ENCODE measurements at places on chromosomes 16 and 17.

DNA sequence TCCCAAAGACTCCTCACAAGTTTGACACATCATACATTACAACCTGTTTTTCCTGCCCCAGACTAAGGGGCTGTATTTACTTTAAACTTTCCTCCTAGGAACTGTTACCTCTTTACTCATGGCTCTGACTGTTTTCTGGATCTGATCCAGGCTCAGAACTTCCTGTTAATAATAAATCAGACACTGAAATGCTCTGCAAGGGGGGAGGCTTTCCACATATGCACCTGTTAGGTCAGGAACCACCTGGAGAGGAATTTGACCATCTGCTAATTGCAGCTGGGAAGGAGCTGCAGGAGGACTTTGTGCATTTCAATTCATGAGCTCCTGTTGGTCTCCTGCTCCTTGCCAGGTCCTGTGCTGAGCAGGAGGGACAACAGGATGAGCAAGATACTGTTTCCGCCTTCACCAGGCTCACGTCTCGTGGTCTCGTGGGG, 476.9 kb upstream of the CDH5 start:
- DNase-seq, result no peak

GRCh38 chr16:61237884-61238485, 798.3 kb downstream of the CDH8 start:
- DNase-seq, result no peak

DNA sequence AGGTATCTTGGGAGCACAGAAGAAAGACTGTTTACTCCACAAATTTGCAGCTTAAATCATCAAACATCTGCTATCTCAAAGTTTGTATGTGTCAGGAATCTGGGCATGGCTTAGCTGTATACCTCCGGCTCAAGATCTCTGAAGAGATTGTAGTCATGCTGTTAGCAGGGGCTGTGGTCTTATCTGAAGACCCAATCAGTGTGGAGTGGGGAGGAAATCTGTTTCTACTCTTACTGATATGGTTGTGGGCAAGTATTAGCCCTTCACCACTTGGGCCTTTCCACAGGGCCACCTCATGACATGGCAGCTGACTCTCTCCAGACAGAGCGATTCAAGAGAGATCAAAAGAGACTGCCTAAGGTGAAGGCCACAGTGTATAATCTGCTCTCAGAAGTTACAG, 438.7 kb downstream of the KIF2B start:
- no peak for DNase-seq

DNA sequence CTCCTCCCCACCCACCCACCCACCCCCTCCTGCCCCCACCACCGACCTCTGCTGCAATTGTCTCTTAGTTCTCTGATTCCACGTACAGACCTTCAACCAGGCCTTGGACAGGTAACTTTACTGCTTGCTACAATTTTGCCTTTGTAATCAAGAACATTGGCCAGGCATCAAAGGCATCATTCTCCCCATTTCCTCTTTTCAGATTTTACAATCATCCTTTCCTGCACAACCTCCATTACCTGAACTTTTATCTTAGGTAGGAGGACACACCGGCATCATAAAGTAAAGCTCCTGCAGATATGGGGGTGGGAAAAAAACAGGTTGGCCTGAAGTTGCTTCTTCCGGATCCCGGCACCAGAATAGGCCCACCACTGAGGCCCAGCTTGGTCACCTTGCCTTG, 25.7 kb upstream of the SUPT4H1 start:
- DNase-seq, result no peak

GRCh38 chr17:57329380-57330214, 73.3 kb downstream of the MSI2 start:
- no peak for DNase-seq

DNA sequence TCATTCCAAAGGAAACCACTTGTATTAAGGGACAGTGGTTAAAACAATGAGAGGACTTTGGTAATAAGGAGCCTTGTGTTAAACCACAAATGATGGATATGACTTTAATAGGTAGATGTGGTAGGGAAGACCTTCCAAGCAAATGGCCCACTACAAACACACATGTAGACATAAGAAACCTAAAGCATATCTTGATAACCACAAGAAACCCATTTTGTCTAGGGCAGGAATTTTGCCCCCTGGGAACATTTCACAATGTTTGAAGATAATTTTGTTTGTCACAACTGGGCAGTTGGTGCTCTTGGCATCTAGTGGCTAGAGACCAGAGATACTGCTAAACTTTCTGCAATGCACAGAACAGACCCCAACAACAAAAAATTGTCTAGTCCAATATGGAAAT, 25.8 kb downstream of the KCNJ2 start:
- no peak for DNase-seq

GRCh38 chr17:61593426-61593825, 2.4 kb upstream of the NACA2 start:
- DNase-seq, result no peak

All from activated CD4-positive, alpha-beta memory T cell treated with anti-CD3 and anti-CD28 coated beads for 36 hours (primary cell).